Activated T-helper 9 cell treated with anti-CD3 and anti-CD28 coated beads, Interleukin-2, amount 50 U/mL, for 16 hours (primary cell): ENCODE measurements at places on chromosomes 2 and 18.

- DNase-seq, result no peak
These were observed 834 bp downstream of the PDCL3 start for GRCh38 chr2:100563407-100564247.

- DNase-seq, result no peak
These were observed 153.5 kb upstream of the PGAP1 start for GRCh38 chr2:197079832-197080555.

GRCh38 chr18:44945888-44946401, 265.3 kb downstream of the SETBP1 start:
- DNase-seq, result no peak

DNA sequence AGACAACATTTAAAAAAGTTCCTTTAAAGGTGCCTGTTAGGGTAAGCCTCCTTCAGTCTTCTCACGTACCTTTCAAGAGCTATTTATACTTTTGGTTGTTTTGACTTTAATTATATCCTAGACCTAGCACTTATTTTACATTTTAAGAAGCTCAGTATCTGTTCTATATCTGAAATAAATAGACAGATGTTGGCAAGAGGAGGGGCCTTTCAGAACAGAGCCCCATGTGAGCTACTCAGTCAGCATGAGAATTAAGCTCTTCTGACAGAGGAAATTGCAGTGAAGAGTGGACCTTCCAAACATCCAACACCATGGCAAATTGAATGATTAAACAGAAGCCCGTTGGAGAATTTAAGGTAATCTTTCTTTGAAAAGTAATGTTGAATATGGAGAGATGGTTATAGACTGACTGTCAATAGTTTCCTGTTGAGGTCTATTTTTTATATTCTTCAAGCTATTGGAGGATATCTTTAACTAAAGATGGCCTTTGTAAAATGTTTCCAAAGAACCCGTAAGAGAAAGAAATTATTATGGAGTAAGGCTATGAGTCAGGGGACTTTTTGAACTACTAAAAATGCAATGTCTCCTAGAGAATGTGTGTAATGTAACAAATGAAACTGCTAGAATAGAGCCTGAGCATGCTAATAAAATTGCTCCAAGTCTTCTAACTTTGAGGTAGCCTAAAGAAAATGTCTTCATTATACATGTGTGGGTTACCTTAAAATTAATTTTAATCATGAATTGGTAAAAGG, 17.3 kb downstream of the NYAP2 start:
- no peak for DNase-seq

DNA sequence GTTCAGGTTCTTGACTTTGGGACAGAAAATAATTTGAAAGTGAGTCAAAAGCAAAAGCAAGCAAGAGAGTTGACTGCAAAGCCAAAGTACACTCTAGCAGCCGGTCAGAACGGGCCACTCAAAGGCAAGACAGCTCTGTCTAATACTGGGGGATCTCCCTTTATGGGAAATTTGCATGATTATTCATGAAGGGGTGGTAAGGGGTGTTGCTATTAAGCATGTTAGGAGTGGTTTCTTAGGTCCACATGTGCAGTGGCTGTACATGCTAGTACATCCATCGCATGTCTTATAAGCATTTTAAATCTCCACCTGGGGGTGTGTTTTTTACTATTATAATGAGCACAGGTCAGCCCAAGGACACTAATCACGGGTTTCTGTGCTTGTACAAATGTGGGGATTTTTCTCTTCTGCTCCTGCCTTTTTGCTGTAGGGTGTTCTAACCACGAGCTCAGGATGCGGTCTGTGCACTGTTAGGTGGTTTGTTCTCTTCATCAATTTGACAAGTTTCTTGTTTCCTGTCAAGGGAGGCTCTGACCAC, 60.2 kb upstream of the SPP2 start:
- peak; percentile 20 for DNase-seq

GRCh38 chr2:41663056-41663455, 384.8 kb upstream of the PKDCC start:
- DNase-seq, result no peak

DNA sequence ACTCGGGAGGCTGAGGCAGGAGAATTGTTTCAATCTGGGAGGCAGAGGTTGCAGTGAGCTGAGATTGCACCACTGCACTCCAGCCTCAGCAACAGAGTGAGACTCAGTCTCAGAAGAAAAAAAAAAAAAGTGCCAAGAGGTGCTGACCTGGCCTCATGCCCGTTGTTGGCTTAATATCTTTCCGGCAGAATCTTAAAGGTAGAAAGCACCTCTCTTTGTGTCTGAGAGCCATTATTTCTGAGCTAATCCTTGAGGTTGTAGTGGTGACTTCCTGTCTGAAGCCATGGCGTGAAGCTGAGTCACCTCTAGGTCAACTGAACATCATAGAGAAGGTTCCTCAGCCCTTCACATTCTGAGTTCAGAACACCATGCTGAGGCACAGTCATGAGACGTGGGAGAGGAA, 60.4 kb downstream of the WDSUB1 start:
- no peak for DNase-seq

DNA sequence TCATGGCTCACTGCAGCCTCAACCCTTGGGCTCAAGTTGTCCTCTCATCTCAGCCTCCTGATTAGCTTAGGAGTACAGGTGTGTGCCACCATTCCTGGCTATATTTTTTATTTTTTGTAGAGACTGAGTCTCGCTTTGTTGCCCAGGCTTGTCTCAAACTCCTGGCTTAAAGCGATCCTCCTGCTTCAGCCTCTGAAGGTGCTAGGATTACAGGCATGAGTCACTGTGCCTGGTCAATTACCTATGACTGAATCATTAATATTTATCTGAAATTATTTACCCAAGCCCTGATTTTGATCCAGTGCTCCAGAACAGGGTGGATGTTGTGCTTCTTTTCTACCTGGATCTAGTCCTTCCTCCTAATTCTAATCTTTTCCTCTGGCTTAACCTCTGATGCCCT, 87.8 kb downstream of the MAP2 start:
- DNase-seq, result no peak

- DNase-seq, result no peak
These were observed 13.6 kb upstream of the CXCR4 start for GRCh38 chr2:136131484-136131960.

GRCh38 chr2:31317396-31317795, 83.4 kb downstream of the EHD3 start:
- no peak for DNase-seq

DNA sequence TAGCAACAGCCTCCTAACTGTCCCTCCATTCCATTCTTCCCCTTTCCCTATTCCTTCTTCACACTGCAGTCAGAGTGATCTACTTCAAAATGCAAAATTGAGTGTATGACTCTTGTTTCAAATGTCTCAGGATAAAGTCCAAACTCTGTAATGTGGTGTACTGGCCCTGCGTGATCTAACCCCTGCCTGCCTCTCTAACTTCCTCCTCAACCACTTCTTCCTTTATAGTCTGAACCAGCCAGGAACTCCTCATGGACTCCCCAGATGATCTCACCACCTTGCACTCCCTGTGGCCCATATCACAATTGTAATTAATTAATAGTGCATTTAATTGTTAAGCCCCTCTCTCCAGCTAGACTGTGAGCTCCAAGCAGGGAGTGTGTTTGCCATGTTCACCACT, 3.1 kb upstream of the B3GNT2 start:
- DNase-seq, result no peak

DNA sequence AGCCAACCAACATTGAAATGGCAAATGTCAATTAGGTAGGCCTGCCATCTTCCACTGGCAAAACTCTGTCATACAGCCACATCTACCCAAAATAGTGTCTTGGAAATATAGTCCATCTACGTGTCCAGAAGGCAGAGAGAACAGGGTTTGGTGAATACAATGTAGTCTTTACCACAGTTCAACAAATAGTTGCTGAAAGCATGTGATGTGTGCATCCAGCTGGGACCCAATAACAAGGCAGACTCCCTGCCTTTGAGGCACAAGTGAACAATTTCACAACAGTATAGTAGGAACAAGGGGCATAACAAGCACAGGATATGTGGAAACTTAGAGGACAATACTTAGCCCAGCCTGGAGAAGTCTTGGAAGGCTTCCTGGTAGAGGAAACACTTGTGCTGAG, 72.6 kb downstream of the EVA1A start:
- no peak for DNase-seq

GRCh38 chr18:10006311-10006893, 92.6 kb downstream of the VAPA start:
- no peak for DNase-seq

GRCh38 chr2:106119074-106119473, 75.0 kb downstream of the UXS1 start:
- no peak for DNase-seq

- DNase-seq, result no peak
These were observed 164.6 kb downstream of the TPO start for GRCh38 chr2:1577846-1578245.

- DNase-seq, result no peak
These were observed 47.3 kb downstream of the CTAGE1 start for GRCh38 chr18:22370414-22370813.

GRCh38 chr2:73112026-73112912, 479 bp downstream of the RAB11FIP5 start:
- DNase-seq, result peak; percentile 8

DNA sequence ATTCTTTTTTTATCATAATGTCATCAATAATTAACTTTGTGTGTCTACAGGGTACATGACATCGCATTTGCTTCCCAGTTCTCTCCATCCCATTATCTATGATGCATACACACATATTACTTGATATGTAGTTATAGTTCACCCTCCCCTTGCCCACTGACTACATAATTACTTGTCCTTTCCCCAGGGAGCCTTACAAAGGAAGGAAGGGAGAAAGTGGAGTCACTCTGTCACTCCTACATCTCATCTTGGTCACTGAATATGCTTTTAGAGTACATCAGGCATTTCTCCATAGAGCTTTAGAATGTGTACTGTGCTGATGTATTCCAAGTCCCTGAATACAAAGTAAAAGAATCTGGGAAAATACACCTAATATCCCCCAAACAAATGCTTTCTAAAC, 6.0 kb upstream of the DTNA start:
- DNase-seq, result no peak

DNA sequence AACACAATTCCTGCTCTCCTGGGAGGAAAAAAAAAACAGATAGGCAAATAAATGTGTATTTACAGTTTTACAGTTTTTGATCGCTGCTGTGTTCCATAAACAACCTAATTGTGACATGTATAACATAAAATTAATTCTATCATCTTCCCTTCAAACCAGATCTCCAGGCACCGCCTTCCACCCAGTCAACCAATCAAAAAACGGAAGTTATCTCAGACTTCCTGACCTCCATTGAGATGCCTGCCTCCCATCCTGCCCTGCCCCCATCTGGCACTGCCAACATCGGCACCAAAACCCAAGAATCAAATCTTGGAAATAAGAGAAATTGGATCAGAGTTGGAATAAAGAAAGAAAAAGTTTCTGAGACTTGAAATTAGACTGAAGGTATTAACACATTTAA, 3.1 kb upstream of the RIOK3 start:
- no peak for DNase-seq

GRCh38 chr2:197857476-197858107, 53.2 kb downstream of the PLCL1 start:
- no peak for DNase-seq

GRCh38 chr18:32349728-32350395, 120.8 kb downstream of the GAREM1 start:
- no peak for DNase-seq

- no peak for DNase-seq
These were observed 57.9 kb upstream of the SPHKAP start for GRCh38 chr2:228239207-228239906.

DNA sequence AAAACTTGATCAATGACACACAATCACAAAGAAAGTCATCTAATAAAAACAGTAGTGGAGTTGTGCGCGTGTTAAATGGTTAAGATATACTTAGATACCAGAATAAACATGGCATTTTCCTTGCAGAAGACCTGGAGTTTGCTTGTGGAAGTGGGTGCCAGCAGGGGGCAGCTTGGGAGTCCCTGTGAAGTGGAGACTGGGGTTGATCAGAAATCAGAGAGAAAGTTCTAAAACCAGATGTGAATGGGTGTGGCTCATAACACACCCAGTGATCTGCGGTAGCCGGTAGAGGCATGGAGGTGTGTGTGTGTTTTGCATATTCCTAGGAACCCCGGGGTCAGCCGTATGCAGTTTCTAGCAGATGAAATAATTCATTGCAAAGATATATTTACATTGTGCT, 300.1 kb upstream of the TRIB2 start:
- peak; percentile 46 for DNase-seq

GRCh38 chr2:36354811-36355150, 797 bp upstream of the CRIM1 start:
- DNase-seq, result no peak

DNA sequence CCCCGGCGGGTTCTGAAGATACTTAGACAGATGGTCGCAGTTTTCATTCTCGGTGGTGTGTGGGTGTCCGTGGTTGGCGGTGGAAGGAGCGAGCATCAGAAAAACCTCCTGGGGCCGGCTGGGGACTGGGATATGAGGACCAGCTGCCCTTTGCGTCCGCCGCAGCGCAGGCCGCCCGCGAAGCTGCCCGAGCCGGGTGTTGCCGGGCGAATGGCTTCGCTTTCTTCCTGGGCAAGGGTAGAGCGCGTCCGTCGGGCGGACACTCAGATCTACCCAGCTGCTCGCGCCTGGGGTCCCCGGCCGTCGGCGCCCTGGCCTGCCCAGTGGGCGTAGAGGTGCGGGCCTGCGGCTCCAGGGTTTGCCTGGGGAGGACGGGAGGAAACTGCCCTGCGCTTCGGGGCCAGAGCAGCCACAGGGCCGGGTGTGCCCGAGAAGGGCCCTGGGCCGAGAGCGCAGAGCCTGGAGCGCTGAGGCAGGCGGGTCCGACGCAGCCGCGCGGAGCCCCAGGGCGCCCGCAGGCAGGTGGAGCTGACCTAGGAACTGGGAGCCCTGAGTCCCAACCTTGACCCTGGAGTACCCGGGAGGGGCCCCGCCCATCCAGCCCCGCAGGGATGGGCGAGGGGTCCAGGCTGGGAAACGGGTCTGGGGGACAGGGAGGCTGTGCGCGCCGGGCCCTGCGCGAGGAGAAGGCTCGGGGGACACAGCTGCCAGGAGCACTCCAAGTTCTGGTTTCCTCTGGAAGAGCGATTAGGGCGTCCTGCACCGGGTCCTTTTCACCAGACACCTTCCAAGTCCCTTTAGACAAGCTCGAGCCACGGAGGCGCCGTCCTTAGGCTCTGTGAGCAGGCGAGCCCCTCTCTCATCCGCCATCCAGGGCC, 1.3 kb downstream of the TWIST2 start:
- DNase-seq, result no peak

GRCh38 chr2:31088504-31089195, 49.6 kb downstream of the GALNT14 start:
- DNase-seq, result no peak

DNA sequence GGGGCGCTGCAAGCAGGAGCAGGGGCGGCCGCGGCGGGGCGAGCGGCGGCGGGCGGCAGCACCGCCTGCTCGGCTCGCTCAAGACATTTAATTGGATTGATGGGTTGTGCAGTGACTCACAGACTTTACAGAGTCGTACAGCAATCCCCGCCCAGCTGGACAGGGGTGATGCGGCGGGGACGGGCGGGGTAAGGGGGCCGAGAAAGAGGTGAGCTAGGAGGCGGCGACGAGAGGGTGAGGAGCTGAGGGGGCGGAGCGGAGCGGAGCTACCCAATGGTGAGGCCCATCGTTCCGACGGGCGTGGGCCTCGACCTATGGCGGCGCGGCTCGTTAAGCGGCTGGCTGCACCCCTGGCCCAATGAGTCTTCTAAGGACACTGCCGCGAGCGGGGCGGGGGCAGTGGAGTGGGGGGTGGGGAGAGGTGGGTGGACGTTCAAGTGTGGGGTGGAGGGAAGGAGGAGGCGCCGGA, 97.1 kb upstream of the SERTAD2 start:
- DNase-seq, result peak; percentile 97

GRCh38 chr2:167331636-167332232, 443.5 kb downstream of the XIRP2 start:
- no peak for DNase-seq
